ENCODE measurements at places on chromosomes 5 and 9. TPM values are rescaled to one million over a fixed set of nuclear protein-coding genes. Genes with fewer than 3 reads are reported as not detected.

- DNase-seq, result no peak
Observed at GRCh38 chr5:10406651-10407050, 35.0 kb upstream of the ROPN1L start.

Gene SPINK13
- not detected for polyA plus RNA-seq

DNA sequence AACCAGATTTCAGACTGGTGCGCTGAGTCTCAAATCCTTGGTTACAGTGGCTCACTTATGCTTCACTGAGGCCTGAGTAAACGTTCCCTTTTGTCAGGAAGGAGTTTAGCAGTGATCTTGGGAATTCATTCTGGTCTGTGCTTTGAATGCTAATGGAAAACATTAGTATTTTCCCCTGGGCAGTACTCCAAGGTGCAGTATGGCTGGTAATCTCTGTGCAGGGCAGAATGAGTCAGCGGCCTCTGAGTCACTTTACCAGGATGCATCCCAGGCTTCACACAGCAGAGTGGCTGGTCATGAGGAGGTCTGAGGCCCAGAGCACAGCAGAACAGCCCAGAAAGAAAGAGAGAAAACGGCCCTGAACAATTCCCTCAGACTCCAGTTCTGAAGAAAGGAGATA lies 54.0 kb downstream of the PCA3 start:
- peak; percentile 29 for DNase-seq

DNA sequence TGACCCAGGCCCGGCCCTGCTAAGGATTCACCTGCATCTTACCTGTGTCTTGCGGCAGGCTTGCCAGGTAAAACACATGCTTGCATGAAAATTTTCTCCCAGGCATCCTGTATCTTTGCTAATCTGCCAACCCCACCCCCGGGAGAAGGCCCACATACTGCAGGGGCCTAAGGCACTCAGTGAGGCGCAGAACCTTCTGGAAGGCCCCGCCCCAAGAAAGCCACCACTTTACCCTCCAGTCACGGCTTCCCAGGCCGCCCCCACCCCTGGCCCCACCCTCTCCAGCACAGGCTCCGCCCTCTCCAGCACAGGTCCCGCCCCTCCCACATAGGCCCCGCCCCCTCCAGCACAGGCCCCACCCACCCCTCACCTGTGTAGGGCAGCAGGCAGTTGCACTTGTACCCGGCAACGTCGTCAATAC lies 29.8 kb upstream of the SEC16A start:
- no peak for DNase-seq

DNA sequence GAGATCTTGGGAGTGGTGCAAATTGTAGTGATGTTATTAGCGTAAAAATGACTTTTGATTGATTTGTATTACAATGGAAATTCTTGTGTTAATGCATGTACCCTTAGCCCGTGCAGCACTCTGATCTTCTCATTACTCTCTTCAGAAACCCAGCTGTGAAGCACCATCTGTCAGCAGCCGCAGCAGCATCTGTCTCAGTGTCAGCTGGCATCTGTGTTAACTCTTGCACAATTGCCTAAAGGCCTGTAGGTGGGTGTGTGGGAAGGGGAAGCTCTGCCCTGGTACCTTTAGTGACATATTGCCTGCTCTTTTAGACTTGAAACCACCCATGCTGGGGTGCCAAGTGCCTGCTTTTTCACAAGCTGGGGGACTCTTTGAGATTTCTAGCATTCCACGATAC lies 101.3 kb downstream of the FBXL7 start:
- DNase-seq, result no peak

DNA sequence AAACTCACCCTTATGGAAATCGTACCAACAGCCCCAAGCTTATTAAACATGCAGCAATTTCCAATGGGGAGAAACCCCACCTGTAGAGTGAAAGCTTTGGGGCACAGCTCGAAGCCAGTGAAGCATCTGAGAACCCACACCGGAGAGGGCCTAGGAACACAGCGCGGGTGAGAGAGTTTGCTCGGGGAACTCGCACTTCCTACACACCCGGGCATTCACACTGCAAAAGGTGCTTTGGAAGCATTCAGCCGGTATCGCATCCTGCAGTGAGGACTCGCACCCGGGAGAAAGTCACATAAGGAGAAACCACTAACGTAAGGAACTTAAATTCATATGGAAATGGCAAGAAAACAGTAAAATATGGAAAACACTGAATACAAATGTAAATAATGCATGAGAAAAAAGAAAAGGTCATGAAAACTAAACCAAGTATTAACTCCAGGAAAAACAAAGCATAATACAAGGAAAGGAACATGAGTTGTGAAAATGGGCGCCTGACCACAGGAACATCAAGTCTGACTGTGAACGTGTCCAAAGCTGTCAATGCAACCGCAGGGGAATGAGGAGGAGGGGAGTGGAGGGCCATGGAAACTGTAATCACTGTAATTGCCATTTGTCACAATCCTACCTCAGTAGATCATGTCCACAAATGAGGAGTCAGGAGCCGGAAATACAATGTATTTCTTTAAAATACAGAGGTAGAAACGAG lies 28.7 kb downstream of the CAMSAP1 start:
- DNase-seq, result no peak

DNA sequence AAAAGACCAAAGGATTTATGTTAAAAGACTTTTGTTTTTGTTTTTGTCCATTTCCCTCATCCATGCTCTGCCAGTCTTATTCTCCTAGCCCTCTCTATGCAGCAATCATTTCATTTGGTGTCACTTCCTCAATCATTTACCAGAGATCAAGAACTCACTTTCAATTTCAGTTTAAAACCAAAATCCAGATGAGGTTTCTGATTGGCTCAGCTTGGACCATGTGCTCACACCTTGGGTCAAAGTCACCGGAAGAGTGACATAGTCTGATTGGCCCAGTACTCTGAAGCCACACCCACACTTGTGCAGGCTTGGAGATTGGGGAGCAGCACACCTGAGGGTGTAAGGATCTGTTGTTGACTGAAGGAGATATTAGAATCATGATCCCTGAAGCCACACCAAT lies 79.6 kb downstream of the TLR4 start:
- DNase-seq, result no peak

DNA sequence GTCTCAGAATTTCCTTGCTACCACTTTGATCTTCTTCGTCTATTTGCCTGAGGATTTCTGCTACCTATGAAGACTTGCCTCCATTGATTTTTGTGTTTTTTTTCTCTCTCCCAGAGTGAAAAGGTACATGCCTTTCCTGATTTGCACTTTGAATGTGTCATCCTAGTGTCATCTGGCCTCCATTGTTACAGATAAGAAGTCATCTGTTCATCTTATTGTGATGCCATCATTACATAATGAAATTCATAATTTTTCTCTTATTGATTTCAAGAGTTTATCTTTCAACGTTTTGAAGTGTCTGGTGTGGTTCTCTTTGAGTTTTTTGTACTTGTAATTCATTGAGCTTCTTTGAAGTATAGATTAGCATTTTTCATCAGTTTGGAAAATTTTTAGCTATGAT lies 144.8 kb downstream of the SH3GL2 start:
- no peak for DNase-seq

DNA sequence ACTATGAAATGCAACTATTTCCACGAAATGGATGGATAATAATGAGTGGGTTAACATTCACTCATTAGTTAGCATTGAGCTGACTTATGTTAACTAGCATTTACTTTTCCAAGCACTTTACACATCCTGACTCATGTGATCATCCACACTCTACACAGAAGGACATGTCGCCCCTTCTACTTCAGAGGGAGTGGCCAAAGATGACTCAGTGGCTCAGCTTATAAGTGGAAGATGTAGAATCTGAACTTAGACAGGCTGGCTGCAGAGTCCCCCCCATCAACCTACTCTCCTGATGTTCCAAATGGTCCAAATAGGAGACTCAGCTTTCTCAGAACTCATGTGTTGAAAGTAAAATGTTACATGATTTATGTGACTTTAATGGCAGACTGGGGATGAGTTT lies 146.0 kb downstream of the ADCY2 start:
- no peak for DNase-seq

DNA sequence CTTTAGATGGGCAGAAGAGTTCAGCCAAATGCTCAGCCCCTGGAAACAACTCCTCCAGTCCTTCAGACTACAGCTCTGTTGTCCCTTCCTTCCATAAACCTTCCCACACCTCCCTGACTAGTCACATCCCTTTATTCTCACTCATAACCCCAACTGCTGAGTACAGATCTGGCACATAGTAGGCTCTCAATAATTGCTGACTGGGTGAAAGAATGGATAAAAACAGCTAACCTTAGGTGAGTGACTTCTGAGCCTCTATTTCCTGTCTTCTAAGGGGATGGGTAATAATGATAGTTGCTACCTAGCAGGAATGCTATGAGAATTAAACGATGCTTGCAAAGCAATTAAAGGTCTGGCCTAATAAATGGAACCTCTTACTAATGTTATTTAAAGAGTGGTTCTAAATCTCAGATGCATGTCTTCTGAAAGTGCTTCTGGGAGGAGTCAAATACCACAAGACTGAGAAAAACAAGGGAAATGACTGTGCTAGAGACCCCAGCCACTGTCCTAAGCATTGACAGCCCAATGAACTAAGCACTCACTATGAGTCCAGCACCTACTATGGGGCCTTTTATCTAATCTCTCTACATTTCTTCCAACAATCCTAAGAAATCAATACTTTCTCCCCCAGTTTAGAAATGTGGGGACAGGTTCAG lies 2.5 kb upstream of the NR6A1 start:
- DNase-seq, result no peak

Gene PCDHGB3
- 1.1 TPM for polyA plus RNA-seq

- peak; percentile 95 for DNase-seq
Observed at GRCh38 chr5:122078116-122079110, at the start of gene LOX. Gene LOX, minus strand, starts transcription at chr5:122078259. Its CDS starts 274 bp downstream, at chr5:122077985.

GRCh38 chr5:1937590-1937989 lies 54.9 kb upstream of the IRX4 start:
- DNase-seq, result no peak

DNA sequence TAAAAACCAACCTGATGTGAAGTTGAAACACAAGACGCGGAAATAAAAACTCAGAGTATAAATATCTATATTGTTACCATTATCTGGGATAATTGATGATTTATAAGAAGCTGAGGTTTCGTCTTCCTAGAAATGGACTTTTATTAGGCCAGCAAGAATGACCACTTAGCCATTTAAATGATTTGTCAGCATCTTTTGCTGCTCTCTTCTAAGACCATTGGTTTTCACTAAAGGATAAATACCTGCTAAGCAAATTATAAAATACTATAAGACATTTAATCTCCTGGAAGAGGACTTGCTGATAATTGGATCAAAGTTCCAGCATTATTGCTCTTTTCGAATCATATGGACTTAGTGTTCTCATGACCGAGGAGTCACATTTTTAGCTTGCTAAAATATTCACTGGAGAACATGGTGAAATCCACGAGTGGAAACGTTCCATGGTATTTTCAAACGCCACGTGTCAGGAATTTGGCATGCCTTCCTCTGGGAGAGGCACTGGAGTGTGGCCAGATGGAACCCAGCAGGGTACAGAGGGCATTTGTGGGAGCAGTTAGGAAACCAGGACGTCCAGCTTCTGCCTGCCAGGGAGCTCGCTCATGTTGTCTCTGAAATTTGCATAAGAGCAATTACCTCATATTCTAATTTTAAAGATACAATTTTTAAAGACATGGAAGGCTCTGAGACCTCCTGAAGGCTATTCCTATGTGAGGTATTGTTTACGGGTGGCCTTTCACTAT lies 43.1 kb downstream of the TNFAIP8 start:
- no peak for DNase-seq

GRCh38 chr9:114472765-114473446 lies 32.4 kb downstream of the WHRN start:
- DNase-seq, result no peak

GRCh38 chr9:132324425-132324824 lies 30.4 kb downstream of the SETX start:
- no peak for DNase-seq

- no peak for DNase-seq
Observed at GRCh38 chr9:97220894-97221477, 86.5 kb upstream of the CCDC180 start.

DNA sequence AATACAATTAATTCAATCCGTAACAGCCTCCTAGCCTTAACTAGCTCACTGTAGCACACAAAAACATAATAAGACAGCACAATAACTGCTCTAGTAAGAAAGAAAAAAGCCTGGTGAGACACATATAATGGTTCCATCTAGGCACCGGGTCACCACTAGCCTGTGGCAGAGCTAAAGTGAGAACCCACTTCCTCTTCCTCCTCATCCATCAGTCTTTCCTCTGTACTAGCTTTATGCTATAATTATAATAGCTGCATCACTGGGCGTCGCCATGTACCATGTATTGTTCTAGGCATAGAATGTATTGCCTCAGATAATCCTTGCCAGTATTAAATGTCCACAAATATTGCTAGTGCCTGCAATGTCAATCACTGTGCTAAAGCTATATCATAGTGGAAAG lies 23.1 kb downstream of the ADRB2 start:
- no peak for DNase-seq

Gene SDHA
- not detected for polyA plus RNA-seq

GRCh38 chr9:12065050-12065449 lies 628.1 kb upstream of the TYRP1 start:
- DNase-seq, result no peak

GRCh38 chr9:10052181-10052580 lies 560.6 kb downstream of the PTPRD start:
- DNase-seq, result no peak

DNA sequence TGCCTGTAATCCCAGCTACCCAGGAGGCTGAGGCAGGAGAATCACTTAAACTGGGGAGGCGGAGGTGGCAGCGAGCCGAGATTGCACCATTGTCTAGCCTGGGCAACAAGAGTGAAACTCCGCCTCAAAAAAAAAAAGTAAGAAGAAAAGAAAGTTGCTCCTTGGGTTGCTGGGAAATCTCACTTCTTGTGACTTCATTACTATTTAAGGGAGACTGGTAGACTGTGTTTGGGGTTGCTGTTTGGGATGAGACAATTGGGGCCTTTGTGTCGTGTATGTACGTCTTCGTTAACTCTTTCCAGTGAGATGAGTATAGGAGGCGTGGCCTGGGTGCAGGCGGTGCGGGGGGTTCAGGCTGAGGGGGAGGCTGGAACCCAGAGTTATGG lies 11.6 kb downstream of the NDST1 start:
- no peak for DNase-seq

- no peak for DNase-seq
Observed at GRCh38 chr5:127766676-127767335, 63.6 kb downstream of the CCDC192 start.

Gene GPR150
- polyA plus RNA-seq, result not detected

DNA sequence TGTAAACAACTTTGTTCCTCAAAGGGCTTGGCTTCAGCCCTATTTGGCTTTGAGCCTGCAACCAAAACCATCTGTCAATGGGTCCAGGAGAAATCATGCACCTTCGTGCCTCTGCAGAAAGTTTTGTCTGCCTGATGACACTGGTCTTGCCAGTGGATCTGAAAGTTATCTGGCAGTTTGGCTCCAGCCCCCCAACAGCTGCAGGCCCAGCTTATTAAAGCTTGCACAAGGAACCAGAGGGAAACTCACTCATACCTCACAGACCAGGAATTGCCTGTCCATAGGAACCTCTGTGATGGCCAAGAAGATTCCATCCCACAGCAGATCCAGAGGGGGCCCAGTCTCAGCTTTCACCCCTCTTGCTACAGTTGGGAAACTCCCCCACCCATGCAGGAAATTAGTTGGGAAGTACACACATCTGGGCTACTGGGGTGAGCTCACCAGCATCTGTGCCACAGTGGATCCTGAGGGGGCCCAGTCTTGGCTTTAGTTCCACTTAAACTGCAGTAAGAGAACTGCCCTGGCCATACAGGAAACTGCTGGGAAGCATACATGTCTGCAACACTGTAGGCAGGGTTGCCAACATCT lies 265.5 kb downstream of the GRIA1 start:
- DNase-seq, result no peak

- no peak for DNase-seq
Observed at GRCh38 chr5:73454379-73455036, 5.9 kb upstream of the FOXD1 start.

Gene SH2D3C
- polyA plus RNA-seq, result 18.0 TPM

- DNase-seq, result no peak
Observed at GRCh38 chr5:124420952-124421351, 325.5 kb downstream of the ZNF608 start.
